GM04503 (cell line): ENCODE measurements at places on chromosomes 13 and 19.

- no peak for DNase-seq
These were observed 39.6 kb downstream of the CACNA1A start for GRCh38 chr19:13466697-13467096.

DNA sequence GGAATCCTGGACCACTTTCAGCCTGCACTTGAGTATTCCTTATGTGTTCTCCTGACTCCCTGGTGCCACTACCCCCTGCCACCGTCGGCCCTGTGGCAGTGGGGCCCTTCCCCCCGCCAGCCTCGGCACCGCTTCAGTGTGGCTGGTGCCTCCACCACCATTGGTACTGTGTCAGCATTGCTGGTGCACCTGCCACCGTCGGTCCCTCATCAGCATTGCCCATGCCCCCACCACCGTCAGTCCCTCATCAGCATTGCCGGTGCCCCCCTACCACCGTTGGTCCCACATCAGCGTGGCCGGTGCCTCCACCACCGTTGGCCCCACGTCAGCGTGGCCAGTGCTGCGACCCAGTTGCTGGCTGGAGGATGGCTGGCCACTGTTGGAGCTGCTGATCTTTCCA is 228.5 kb downstream of the TM9SF2 start:
- DNase-seq: no peak

GRCh38 chr19:22935151-22935550 is 67.8 kb downstream of the ZNF728 start:
- no peak for DNase-seq

- DNase-seq: no peak
These were observed 10.6 kb downstream of the TFDP1 start for GRCh38 chr13:113595131-113595530.

DNA sequence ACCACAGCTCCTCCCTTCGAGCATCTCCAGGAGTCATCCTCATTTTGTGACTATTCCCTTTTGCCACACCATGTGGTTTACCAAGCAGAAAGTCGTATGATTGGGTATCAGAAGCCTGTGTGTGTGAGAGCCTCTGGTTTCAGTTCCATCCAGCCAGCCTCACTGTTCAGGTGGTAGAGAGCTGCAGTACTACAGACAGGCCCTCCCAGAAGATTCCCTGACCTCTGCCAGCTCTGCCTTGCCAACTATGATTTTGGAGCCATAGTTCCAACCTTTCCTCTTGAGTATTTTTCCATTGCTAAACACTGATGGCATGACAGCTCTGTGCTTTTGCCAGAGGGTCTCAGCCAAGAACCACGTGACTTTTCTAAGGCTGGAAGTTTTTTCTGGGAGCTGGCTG is 82.5 kb downstream of the DHRS12 start:
- DNase-seq: no peak

GRCh38 chr19:47156861-47157430 is 26.3 kb downstream of the SAE1 start:
- DNase-seq: no peak

DNA sequence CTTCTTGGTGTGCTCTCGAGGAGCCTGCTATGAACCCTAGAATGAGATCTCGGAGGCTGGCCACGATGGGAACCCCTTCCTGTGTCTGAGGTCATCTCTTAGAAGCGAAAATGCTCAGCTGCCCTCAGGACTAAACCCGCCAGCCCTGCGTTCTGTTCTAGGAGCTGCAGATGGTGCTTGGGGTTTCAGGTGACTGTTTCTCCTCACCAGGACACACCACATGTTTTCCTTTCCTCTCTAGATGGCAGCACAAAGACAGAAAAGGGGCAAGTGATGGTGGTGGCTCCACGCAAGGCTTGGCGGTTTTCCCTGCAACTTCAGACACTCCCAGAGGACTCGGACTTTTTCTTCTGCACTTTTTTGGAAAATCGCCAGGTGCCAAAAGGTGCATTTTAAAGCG is 60.1 kb downstream of the RNASEH2B start:
- DNase-seq: no peak

DNA sequence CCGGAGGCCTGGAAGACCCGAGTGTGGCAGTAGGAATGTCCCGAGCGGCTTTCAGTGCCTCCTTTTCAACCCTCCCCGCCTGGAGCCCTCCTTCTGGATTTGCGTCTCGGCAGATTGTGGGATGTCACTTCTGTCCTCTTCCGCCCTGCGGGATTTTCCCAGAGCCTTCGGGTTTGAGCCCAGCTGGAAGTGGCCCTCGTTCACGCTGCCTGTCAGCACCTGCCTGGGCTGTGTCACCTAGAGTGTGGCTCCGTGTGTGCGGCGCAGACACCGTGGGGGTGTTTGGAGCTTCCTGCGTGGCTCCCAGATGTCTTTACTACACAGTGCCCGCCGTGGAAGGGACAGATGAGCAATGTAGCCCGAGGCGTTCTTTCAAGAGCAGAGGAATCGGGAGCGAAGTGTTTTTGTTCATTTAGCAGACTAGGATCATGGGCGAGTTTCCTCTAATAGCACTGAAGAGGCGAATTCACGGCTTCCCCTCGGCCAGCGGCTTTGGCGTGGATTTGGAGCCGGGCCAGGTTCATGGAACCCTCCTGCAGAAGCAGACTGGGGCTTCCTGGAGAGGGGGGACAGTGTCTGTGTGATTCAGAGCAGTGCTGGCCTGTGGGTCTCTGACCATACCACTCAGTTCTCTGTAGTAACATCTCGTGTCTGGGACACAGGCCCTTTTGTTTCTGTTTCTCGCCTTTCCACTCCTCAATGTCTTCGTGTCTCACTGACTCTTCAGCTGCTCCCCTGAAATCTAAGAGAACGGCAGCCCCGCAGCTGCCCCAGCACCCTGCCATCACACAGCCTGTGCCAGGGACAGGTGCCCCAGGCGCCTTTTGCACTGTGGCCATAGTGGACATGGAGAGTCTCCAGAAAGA is 68.0 kb downstream of the KDM4B start:
- DNase-seq: no peak

DNA sequence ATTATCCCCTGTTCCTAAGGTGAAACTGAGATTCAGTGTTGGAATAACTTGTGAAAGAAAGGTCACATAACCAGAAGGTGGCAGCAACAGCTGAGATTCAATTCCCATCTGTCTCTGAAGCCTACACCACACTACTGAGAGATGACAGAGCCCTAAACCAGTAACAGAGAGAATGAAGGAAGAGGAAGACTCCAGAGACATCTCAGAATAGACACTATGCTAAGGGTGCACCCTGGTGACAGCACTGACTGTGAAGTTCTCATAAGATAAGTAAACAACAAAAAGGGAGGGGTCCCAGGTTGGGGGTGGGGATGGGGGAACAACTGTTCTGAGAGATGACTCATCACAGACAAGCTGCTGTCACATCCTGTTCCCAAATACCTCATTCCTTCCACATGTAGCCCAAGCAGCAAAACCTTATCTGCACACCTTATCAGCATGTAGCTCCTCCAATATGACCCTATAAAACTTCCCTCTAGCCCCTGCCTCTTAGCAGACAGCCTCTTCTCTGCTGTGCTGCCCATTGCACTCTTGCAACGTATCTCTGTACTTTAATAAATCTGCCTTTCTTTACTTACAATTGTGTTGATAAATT is 46.5 kb downstream of the UTP14C start:
- no peak for DNase-seq
